ENCODE measurements at places on chromosomes 6 and 20.

DNA sequence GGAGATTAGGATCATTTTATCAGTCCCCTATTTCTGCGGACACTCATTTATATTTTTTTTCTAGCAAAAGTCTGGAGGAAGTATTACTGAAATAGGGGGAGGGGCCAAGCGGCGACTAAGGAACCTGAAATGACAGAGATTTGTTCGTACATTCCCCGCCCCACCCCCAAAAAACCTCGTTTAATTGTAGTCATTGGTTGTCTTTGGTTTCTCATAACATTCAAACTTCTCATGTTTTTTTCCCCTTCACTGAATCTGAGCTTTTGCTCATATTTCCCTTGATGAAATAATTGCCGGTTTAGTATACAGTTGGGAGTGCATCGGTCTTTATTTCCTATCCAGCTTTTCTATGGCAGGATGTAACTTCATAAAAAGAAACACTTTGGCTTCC lies 768 bp upstream of the FYN start:
- peak; percentile 64 for DNase-seq

DNA sequence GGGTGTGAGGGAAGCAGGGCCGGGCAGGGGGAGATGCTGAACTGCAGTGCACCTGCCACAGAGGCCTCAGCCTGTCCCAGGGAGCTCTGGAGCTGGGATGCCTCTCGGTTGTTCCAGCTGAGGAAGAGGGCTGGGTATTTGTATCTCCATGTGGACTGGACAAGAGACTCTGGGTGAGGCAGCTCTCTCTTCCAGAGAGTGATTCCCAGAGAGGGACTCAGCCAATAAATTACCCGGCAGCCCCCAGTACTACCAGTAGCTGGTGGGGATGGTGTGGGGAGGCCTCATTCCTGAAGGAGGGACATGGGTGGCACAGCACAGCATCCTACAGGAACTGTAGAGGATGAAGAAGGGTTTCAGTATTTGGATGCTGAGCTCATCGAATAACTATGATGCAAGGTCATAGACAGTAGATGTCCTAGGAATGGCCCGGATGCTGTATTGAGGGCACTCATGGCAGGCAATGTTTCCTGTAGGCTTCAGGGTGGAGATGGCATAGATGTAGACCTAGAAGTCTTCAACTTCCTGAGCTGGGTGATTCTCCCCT lies 1.4 kb downstream of the FGD2 start:
- no peak for DNase-seq

DNA sequence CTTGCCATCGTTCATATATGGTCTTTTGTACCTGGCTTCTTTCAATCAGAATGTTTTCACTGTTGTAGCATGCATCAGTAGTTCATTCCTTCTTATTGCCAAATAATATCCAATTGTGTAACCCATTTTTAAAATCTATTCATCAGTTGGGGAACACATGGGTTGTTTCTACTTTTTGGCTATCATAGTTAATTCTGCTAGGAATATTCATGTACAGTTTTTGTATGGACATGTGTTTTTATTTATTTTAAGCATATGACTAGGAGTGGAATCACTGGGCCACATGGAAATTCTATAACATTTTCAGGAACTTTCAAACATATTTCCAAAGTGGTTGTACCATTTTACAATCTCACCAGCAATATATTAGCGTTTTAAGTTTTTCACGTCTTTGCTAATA lies 187.4 kb upstream of the PRND start:
- no peak for DNase-seq

DNA sequence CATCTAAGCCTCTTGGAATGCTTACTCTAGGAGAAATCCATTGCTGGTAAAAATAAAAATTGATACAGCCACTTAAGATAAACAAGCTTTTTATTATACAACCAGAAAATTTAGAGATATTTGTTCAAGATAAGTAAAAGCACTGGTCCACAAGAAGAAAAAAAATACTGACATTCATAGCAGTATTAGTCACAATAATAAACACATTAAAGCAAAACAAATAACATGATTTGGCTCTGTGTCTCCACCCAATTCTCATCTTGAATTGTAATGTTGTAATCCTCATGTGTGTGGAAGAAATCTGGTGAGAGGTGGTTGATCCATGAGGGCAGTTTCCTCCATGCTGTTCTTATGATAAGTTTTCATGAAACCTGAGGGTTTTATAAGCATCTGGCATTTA lies 1093.5 kb upstream of the ADGRB3 start:
- no peak for DNase-seq

- DNase-seq = no peak
Measured at GRCh38 chr6:43748765-43749164, 21.2 kb upstream of the VEGFA start.

DNA sequence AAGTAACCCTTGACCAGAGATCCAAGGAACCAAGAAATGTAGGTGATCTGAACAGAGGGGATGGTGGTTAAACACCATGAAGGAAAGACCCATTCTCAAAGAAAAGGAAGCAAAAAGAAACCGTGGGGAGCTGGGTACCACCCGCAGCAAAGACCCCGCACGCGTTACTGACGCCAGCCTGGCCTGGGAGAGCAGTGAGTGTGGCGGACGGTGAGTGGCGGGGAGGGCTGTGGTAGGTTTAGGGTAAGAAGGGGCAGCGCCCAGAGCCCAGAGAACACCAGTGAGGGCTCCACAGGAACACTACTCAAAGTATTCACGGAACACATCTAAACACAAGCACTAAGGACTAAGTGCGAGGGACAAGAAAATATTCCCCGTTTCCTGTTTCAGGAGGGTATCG lies 4.2 kb downstream of the GMEB2 start:
- no peak for DNase-seq

GRCh38 chr6:122871079-122871478 lies 82.0 kb downstream of the SMPDL3A start:
- DNase-seq = no peak

- no peak for DNase-seq
Measured at GRCh38 chr6:143159001-143159400, 98.3 kb downstream of the AIG1 start.

DNA sequence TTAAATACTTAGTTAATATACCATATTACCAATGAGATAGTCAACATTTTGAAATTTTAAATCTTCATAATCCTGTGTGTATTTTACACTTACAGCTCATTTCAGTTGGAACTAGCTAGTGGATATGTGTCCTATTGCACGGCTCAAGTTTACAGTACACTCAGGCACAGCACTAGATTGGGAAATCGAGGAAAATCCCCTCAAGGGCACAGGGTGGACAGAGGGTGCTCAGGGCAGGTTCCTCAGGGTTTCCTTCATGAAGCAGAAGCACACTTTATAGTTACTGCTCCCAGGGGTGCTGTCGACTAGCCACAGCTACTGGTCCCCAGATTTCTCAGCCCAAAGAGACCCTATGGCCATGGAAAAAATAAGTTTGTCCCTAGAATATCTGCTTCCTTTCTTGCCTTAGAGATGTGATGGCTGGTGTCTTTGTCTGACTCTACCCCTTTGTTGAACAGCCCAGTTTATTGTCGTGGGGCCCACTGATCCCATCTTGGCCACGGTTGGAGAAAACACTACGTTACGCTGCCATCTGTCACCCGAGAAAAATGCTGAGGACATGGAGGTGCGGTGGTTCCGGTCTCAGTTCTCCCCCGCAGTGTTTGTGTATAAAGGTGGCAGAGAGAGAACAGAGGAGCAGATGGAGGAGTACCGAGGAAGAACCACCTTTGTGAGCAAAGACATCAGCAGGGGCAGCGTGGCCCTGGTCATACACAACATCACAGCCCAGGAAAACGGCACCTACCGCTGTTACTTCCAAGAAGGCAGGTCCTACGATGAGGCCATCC lies 1.5 kb downstream of the BTN2A1 start:
- DNase-seq = no peak

DNA sequence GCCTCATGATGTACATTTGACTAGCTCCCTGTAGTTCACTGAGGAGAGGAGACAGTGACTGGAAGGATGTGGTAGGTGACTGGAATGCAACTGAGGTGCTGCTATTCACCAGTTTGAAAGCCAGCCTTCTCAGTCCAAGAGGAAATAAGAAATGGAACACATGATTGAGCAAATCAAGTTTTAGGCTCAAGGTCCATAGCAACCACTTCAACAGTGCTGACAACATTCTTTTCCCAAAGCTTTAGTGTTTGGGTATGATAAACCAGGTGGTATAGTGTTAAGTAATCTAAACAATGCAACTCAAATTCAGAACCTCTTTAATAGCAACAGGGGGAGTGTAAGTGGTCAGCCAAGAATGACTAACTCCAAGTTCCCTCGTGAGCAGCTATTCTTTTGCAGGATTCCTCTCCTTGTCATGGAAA lies 9.2 kb downstream of the ZHX3 start:
- DNase-seq = no peak

DNA sequence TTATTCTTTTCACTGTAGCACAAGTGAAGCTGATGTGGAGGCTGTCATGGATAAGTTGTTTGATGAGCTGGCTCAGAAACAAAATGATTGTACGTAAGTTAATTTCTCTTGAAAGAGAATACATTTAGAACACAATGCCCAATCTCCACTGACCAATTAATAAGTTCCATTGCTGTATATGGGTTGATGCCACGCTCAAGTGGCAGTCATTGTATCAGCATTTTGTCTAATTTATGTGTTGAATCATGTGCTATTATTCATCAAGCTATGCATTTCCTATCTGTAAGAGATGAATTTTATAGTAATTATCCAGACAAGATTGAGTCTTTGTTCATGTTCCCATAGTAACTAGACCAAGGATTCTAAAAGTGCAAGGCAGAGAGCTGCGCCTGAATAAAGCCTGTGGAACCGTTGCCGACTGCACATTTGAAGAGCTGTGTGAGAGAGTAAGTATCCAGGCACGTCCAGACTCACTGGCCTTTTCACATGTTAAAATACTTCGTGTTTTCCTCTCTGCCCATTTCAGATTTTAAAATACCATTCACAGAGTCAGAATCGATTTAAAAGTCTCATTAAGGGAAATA lies 83.8 kb upstream of the FOXO3 start:
- DNase-seq = no peak

DNA sequence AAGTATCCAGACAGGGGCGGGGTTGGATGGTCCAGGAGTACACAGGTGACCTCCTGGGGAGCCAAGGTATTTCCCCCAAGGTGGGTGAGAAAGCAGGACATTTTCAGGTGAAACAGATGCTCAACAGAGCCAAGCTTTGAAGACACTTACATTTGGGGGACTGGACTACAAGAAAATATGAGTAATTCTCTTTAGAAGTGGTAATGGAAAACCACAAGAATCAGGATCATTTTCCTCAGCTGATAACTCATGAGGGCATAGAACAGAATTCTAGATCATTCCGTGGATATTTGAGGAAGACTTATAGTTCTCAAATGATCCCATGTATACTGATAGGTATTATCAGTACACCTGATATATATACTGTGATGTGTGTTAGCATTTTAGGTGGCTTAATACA lies 89.9 kb downstream of the UST start:
- no peak for DNase-seq

GRCh38 chr20:44702776-44703175 lies 12.4 kb upstream of the CCN5 start:
- no peak for DNase-seq

DNA sequence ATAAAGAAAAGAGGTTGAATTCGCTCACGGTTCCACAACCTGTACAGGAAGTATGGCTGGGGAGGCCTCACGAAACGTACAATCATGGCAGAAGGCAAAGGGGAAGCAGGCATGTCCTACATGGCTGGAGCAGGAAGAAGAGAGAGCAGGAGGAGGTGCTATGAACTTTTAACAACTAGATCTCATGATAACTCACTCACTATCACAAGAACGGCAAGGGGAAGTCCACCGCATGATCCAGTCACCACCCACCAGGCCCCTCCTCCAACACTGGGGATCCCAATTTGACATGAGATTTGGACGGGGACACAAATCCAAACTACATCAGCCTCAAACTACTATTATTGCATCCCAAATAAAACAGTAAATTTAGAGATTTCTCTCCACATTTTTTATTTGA lies 53.6 kb upstream of the CST7 start:
- DNase-seq = no peak

DNA sequence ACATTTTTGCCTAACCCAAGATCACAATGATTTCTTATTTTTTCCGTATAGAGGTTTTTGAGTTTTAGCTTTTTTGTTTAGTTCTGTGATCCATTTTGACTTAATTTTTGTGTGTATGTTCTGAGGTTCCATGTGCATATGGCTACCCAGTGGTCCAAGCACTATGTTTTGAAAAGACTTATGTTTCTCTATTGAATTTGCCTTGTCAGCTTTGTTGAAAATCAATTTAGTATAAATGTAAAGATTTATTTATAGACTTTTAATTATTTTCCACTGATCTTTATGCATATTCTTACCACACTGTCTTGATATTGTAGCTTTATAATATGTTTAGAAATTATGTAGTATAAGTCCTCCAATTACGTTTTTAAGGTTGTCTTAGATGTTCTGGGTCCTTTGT lies 10.2 kb downstream of the TM9SF4 start:
- DNase-seq = no peak

- no peak for DNase-seq
Measured at GRCh38 chr6:33748841-33749240, 2.1 kb upstream of the IP6K3 start.

DNA sequence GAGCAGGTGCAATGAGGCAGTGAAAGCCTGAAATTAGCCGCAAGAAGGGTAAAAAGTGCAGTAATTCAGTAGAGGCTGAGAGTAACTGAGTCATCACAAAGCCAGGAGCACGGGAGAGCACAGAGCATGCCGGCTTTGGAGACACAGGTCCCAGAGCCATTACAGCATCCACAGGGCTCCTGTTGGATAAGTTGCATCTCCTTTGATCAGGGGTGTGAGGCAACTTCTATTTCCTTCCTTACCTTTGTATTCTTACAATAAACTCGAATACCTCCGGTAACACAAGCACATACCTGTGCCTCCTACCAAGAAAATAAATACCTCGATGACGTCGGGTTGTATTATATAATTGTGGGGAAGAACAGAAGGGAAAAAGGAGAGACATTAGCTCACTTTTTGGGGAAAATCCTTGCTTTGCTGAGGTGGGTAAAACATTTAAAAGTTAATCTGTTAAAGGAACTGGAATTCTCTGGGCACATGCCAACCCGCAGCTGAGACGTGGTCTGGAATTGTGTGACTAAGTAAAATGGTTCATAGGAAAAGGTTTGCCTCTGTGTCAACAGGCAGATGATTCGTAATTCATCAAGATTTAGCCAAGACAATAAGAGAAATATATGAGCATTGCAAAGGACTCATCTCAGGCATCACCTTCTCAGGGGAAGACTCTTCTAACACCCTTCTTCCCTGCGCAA lies 360.7 kb upstream of the ZFP64 start:
- no peak for DNase-seq

- DNase-seq = no peak
Measured at GRCh38 chr6:54173089-54173488, 61.8 kb downstream of the MLIP start.

DNA sequence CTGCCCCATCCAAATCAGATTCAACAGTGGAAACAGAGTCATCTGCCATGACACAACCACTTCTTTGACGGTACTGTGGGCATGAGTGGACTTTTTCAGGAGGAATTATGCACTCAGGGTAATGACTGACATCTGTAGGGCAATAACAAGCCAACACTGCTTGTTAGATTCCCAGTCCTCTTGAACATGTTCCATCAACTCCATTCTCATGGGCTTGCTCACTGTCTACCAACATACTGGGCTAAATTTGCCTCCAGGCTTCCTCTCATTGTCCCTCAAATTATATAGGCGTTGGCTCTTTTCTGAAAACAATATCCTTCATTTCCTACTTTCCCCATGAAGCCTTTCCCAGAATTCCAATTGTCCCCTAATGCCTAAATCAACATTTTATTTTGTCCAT lies 43.1 kb downstream of the ANKEF1 start:
- DNase-seq = no peak

Measured in activated T-cell treated with anti-CD3 and anti-CD28 coated beads for 24 hours (primary cell).